Fibroblast of lung (primary cell): ENCODE measurements at places on chromosomes 4 and X. TPM values are rescaled to one million over a fixed set of nuclear protein-coding genes. Genes with fewer than 3 reads are reported as not detected.

DNA sequence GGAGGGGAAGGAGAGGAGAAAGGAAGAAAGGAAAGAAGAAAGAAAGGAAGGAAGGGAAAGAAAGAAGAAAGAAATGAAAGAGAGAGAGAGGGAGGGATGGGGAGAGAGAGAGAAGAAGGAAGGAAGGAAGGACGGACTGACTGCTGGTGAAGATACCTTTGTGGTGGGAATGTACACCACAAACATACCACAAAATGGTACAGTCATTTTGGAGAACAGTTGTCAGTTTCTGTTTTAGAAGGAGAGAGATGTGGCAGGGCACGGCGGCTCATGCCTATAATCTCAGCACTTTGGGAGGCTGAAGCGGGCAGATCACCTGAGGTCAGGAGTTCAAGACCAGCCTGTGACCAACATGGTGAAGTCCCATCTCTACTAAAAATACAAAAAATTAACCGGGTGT, 40.0 kb upstream of the SHISA3 start:
- H3K27me3 ChIP-seq, result no peaks in the 10 kb centered on the region
- no peaks in the 10 kb centered on the region for H3K36me3 ChIP-seq
- H3K4me1 ChIP-seq, result no peaks in the 10 kb centered on the region
- no peak overlapping the region for H3K27ac ChIP-seq

GRCh38 chrX:115134382-115134781, 54.8 kb upstream of the RBMXL3 start:
- H3K36me3 ChIP-seq, result no peaks in the 10 kb centered on the region
- H3K4me1 ChIP-seq, result no peaks in the 10 kb centered on the region
- H3K27me3 ChIP-seq, result no peaks in the 10 kb centered on the region
- H3K4me3 ChIP-seq, result no peak overlapping the region
- DNase-seq, result peak; percentile 5
- H3K27ac ChIP-seq, result no peak overlapping the region

GRCh38 chr4:158043971-158044618, 128.7 kb downstream of the GASK1B start:
- H3K36me3 ChIP-seq, result no peaks in the 10 kb centered on the region
- H3K4me3 ChIP-seq, result no peak overlapping the region
- H3K27me3 ChIP-seq, result no peaks in the 10 kb centered on the region

The ADGRG2 gene
- total RNA-seq, result under 0.01 TPM in 2 replicates
